ENCODE measurements at places on chromosomes 5 and 9.
A peak's percentile ranks its signal among the peaks of the same experiment; 100 is the strongest.

- DNase-seq: no peak
Observed at GRCh38 chr5:121171834-121172233, 679.8 kb upstream of the FTMT start.

DNA sequence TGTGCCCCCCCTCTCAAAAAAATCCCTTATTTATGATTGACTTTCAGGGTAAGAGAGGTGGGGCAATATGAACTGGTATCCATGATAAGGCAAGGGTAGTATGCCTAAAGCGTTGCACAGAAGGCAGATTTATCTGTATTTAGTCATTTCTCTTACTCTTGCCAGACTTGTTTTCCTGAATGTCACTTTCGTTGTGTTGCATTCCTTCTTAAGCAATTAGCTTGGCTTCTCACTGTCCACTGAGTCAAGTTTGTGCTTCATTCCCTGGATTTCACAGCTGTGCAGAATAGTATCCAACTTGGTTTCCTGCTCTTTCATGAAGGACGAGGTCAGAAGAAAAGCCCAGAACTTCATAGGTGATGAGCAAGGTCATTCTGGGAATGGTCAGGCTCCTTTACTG is 301.5 kb upstream of the ACTBL2 start:
- DNase-seq: no peak

DNA sequence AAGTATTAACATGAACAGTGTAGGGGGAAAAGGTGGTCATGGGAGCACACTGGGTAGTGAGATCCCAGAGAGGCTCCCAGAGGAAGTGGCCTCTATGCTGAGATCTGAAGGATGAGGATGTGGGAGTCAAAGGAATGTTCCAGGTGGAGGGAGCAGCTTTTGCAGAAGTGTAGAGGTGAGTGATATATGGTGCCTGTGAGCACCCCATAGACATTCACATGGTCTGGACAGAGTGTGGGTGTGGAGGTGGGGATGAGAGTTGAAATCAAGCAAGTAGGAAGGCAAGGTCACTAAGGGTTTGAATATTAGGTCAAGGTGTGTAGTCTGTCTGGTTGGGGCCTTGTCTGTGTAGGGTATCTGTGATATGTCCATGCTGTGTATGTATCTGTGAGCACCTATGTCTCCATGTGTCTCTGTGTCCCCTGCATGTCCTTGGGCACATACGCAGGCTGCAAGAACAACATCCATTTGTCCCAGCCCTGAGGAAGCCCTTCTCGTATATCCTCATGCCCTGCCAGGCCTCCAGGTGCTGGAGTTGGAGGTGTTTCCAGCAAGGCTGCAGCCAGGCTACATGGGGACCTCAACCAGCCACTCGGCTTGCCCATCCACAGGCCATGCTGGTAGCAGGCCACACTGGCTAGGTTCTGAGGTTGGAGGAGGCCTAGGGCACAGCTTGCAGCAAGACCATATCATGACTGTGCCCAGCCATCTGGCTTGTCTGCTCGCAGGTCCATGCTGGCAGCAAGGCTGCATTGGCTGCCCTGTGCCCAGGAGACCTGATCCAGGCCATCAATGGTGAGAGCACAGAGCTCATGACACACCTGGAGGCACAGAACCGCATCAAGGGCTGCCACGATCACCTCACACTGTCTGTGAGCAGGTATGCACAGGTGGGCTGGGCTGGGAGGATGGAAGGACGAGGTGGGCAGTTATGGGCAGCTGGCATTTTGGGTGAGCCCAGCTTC is 4.7 kb downstream of the PDLIM4 start:
- no peak for DNase-seq

- DNase-seq: no peak
Observed at GRCh38 chr5:7169240-7169878, 226.6 kb upstream of the ADCY2 start.

DNA sequence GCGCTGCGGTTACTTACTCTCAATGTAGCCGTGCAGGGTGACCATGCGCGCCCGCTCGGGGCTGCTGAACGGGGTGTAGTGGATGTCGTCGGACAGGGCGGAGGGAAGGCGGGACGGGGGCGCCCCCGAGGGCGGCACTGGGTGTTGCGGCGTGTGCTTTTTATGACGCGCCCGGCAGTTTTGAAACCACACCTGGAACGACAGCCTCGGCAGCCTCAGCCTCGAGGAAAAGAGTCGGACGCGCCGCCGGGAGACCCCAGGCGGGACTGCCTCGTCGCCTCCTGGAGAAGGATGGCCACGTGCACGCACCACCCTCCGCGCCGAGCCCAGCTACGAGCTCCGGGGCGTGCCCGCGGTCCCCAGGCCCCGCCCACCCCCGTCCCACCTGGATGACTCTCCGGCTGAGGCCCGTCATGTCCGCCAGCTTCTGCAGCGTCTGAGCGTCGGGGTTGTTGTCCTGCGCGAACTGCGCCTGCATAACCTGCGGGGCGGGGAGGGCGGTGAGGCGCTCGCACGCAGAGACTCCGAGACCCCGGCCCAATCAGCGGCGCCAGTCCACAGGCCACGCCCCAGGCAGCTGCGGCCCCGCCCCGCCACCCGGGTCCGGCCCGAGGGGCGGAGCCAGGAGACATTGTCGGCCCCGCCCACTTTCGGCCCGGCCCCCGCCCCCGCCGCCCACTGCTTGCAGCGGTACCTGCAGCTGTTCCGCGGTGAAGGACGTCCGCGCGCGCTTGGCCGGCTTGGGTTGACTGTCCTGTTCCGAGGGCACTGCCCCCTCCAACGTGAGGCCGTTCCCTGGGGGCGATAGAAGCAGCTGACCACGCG is 15.0 kb downstream of the LHX6 start:
- DNase-seq: peak; percentile 85

- DNase-seq: no peak
Observed at GRCh38 chr5:62342476-62342837, 36.5 kb downstream of the KIF2A start.

- DNase-seq: no peak
Observed at GRCh38 chr5:89437450-89438435, 554.8 kb upstream of the MEF2C start.

- no peak for DNase-seq
Observed at GRCh38 chr9:37961351-37961750, 57.4 kb upstream of the SLC25A51 start.

DNA sequence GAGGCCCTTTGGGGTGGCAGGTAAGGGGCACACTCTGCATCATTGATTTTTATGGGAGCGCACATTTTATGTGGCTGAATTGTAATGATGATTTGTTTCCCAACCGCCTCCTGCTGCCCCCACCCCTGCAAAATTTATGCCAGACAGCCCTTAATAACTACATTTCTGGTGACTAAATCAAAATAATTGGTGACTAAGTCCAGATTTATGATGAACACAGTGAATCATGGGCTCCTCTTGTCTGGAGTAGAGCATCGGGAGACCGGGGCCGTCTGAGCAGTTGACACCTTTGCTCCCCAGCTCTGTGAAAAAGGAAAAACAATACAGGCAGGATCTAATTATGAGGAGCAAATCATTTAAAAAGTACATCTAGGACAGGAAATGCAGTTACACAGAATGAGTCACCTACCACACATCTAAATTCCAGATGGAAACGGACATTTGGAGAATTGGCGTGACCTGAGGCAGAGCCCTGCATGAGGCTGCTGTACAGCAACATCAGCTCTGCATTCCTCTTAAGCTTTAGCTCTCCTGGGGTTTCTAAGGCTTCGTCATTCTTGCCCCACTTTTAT is 58.9 kb downstream of the DOCK2 start:
- DNase-seq: no peak

DNA sequence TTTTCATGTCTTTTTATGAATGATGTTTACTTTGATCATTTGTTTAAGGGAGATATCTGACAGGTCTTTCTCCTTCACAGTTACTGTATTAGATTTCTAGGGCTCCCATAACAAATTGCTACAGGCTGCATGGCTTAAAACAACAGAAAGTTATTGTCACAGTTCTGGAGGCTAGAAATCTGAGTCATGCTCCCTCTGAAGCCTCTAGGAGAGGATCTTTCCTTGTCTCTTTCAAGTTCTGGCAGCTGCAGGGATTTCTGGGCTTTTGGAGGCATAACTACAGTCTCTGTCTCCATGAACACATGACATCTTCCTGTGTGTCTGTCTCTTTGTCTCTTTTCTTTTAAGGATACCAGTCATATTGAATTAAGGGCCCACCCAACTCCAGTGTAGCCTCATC is 557.3 kb upstream of the SEMA6A start:
- no peak for DNase-seq

DNA sequence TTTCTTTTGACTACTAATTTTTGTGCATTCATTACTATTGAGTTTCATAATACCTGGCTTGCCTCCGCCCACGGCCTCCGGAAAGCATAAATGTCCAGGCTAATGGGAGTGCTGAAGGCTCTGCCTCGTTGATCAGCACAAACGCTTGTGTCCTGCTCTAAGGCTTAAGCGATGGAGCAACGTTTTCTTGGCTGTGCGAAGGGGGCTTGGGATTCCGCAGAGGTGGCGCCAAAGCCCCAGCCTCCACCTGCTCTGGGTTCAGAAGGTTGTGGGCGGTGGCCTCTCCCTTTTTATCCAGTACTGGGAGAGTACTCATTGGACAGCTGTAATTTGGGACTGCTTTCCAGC is 19.7 kb downstream of the ANXA2R start:
- peak; percentile 82 for DNase-seq

Data from SHP77 (cell line).